ENCODE measurements at places on chromosomes 12 and 14.

GRCh38 chr12:46404225-46404631, 31.7 kb upstream of the SLC38A2 start:
- DNase-seq = no peak

- DNase-seq = no peak
Observed at GRCh38 chr12:53211476-53212381, 4.7 kb upstream of the ITGB7 start.

DNA sequence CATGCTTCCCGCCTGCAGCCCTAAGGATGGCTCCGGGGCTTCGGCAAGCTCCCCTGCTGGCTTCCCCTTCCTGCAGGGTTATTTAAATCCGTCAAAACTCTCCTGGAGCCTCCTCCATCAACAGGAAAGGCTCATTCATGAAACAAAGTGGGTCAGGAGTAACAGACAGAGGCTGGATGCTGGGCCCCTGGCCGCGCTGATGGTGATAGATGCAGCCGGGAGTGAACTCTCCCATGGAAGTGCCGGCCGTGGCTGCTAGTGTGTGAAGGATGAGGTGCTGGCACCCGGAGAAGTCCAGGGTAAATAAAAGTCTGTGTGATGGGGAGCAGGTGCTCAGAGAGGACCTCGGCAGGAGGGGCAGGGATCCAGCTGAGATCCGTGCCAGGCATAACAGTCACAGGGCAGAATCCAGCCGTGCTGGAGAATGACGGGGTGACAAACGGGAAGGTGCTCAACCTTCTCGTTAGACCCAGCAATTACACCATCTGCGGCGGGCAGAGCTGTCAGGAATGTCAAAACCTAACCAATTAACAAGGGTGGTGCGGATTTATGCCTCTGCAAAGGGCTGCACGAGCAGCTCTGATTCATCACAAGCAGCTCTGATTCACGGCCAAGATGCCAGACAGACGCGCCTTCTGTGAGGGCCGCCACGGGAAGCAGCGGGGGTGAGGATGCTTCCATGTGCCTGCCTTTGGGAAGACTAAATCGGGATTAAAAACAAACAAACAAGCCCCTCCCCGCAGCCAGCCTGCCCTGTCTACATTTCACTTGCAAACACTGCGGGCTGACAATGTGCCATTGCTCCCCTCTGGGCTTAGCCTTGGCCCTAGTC, 55.6 kb downstream of the SYNE3 start:
- no peak for DNase-seq

GRCh38 chr12:46919666-46920400, 94.0 kb upstream of the SLC38A4 start:
- no peak for DNase-seq

DNA sequence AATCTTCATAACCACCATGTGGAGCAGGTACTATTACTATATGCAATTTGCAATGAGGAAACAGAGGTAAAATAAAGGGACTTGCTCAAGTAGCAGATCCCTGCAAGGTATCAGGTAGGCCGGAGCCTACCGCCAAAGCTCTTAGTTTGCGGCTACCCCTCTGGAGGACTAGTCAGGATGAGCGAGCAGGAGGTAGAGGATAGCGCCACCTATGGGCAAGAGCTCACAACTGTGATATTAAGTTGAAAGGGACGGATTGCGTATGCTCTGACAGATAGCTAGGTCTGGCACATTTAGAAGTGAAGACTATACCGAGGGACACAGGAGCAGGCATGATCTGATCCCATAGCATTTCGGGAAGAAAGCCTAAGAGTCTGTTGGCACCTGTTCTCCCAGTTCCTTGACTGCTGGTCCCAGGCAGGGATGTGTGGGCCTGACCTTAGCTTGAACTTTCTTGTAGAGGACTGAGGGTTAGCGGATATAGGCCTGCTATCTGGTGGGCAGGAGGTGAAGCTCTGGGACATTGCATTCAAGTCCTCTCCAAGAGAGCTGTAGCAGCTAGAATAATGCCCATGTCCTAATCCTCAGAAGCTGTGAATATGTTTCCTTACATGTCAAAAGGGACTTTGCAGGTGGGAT, 48.0 kb downstream of the SLC17A8 start:
- DNase-seq = no peak

DNA sequence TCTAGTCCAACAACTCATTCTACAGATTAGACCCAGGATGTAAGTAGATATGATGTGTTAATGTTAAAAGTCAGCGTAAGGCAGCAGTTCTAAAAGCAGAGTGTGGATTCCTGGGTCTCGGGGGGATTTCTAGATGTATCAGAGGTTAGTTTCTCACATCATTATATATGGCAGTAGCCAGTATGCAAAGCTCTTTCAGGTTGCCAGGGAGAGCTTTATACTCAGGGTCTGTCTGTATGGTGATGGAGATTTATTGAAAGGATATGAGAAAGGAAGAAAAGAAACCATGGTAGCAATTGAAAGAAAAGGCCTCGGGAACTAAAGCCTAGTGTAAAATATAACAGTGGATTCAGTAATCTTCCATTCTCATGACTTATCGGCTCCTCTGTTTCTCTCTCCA, 26.2 kb upstream of the PAWR start:
- no peak for DNase-seq

- peak; percentile 54 for DNase-seq
Observed at GRCh38 chr12:26791301-26791791, 41.6 kb downstream of the ITPR2 start.

DNA sequence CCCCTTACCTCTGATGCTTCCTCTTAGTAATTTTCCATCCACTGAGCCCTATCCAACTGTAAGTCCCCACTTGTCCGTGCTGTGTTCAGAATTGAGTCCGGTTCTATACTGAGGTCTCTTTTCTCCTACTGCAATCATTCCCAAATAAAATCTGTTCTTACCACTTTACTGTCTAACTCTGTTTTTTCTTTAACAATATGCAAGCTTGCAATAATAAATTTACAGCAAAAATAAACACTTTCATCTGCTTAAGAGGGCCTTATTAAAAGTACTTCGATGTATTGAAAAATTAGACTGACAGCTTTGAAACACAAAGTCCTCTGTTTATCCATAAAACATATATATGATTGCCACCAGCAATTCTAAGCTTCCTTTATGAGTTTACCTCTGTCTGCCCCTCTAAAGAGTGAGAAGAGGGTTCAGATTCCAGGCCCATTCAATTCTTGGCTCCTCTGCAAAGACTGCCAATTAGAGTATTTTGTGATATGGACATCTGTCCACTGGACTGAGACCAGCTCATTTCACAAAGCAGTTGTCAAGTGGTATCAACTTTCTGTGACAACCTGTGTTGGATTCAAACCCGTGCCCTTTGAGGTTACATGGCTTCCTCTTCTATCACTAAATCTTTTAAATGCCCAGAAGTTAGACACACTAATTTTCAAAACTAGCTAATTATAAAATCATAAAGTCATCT, 39.9 kb upstream of the G2E3 start:
- no peak for DNase-seq

DNA sequence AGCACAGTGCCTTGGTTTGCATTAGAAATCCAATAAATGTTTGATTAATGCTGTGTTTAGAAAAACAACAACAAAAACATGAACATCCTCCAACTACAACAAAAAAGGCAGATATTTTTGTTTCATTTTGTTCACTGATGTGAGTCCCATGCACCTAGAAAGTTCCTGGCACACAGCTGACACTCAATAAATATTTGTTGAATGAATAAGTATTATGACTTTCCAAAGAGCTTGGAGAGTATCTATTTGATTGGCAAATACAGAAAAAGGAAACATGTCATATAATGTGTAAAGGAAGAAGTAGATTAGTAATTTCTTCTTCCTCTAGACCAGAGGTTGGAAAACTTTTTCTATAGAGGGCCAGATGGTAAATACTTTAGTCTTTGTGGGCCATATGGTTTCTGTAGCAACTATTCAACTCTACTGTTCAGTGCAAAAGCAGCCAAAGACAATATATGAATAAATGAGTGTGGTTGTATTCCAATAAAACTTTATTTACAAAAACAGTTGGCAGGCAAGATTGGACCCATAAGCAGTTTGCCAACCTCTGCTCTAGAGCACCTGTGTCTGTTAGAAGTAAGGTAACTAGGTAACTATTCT, 312.3 kb upstream of the DIO2 start:
- no peak for DNase-seq

DNA sequence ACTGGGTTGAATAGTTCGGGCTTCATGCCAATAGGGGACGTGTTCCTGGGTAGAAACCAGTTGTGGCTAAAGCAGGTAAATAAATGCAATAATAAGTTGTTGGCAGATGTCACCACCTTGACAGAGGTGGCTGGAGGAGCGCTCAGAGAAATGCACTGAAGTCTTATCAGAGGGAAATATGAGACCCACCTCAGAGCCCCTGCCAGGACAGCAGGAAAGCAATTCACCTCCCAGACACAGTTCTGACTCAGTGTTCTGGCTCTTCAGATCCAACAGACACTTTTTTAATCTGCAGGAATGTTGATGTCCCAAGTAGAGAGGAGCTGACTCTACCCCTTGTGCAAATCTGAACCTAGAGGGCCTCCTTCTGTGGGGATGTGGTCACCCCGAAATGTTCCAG, 687.1 kb upstream of the FBXO33 start:
- DNase-seq = no peak

DNA sequence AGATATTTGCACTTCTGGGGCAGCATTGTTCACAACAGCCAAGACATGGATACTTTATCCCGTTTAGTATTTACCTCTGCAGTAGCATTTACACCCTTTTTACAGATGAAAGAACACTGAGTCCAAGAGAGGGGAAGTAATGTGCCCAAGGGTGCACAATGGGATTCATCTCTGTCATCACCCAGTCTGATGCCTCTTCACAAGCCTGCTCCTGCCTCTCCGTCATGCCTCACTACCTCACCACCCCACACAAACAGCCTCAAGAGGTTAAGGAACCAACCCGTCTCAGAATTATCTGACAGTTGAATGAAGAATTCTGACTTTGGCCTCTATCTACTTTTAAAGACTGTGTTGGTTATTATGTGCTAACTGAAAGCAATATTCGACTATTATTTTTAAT, 368.4 kb downstream of the ATP23 start:
- no peak for DNase-seq

DNA sequence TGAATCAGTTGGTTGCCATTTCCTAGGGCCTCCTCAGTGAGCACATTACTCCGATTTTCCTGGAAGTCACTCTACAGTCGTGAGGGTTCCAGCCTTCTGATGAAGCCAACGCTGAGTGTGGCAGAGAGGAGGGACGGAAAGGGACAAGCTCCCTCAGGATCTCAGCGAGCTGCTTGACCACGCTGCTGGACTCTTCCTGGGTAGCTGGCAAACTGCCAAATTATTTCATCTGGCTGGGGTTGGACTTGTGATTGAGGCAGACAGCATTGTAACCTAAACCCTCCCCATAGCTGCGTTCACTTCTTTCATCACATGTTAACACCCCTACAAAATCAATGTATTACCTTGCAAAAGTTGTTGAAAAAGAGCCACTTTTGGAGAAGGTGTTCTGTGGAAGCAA, 69.6 kb upstream of the CHST11 start:
- no peak for DNase-seq

DNA sequence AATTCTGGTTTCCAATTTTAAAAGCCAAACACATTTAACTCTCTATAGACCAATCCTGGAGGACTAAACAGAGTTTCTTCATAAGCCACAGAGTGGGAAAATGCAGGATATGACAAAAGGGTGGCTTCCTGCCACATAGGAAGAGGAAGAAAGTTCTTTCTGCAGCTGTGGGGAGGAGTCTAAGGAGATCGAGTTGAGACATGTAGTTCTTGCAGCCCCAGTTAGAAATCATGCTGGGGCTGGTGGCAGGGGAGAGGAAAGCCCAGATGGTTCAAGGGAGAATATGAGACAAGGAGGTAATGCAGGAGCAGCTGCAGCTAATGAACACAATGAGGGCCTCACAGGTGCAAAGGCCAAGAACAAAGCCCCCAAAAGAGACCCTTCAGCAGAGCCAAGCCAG, 85.0 kb upstream of the ARID2 start:
- peak; percentile 86 for DNase-seq

GRCh38 chr12:108642269-108642870, 8.7 kb upstream of the SELPLG start:
- no peak for DNase-seq

- DNase-seq = no peak
Observed at GRCh38 chr12:68844318-68844745, 36.4 kb downstream of the MDM2 start.

GRCh38 chr14:28661171-28661772, 105.3 kb upstream of the FOXG1 start:
- no peak for DNase-seq

DNA sequence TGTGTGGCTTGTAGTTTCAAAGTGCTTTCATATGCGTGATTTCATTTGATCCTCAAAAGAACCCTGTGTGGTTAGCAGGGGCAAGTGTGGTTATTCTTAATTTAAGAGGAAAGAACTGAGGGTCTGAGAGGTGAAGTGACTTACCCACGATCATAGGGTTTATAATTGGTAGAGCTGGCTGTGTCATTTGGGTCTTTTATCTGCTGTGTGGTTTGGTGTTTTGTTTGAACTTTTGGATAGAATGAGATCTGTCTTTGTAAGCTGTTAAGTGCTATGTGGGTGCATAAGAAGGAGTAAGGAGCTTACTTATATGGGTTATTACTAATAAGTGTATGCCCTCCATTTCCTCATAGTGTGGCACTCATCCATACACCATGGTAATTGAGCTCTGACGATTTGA, 190.0 kb downstream of the CACNA1C start:
- DNase-seq = no peak

DNA sequence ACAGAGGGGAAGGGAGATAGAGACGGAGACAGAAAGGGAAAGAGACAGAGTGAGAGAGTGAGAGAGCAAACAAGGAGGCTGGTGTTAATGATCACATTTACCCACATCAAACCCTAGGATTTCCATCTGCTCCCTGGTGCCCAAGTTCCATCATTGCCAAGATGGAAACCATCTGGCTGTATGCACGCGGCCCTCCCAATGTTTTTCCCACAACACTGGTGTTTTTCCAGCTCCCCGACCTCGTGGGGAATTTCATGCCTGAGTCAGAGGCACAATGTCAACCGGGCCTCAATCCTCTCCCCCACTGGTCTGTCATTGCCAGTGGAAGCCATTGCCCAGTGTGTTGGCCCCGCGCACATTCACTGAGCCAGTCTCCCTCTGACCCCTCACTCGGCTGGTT, 19.9 kb upstream of the BDKRB2 start:
- no peak for DNase-seq

DNA sequence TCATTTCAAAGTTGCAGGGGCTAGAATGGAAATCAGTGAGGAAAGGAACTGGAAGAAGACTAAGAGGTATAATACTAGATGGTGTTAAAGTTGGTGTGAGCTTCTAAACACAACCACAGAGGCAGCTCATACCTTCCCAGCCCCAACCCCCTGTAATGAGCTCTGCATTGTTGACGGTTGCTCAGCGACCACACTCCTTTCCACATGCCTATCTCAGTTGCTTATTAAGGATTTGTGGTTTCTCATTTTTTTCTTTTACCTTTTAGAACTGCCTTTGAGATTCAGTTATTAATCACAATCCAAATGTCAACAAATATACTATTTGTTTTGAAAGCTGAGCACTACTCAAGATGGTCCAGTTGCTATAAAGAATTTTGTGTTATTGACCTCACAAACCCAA, 62.1 kb upstream of the KIF21A start:
- no peak for DNase-seq

- no peak for DNase-seq
Observed at GRCh38 chr14:71105177-71105576, 197.9 kb downstream of the PCNX1 start.

- no peak for DNase-seq
Observed at GRCh38 chr12:128976120-128976738, 123.0 kb downstream of the GLT1D1 start.

GRCh38 chr12:49892732-49893317, 10.9 kb downstream of the FAIM2 start:
- no peak for DNase-seq

GRCh38 chr12:120737557-120738251, 12.1 kb downstream of the ACADS start:
- no peak for DNase-seq

GRCh38 chr12:101097829-101098580, 112.0 kb downstream of the SLC5A8 start:
- no peak for DNase-seq
